ENCODE measurements at places on chromosomes 2 and 18.

DNA sequence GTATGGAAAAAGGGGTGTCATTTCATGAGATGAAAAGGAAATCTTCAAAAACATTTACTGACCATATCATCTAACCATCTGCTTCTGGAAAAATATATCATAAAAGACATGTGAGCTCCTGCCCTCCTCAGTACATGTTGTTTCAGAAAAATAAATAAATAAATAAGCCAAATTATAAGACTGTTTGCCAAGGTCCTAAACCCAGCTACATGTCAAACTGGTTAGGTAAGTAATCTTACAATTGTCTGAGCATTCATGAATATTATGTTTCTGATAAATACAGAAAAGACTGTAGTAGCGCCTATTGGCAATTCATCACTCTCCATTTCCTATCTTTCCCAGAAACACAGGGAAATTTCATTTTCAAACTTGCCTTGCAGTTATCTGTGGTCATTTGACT is 138.9 kb upstream of the SETBP1 start:
- DNase-seq: no peak

GRCh38 chr18:32469691-32470459 is 807 bp downstream of the GAREM1 start:
- peak; percentile 54 for DNase-seq

DNA sequence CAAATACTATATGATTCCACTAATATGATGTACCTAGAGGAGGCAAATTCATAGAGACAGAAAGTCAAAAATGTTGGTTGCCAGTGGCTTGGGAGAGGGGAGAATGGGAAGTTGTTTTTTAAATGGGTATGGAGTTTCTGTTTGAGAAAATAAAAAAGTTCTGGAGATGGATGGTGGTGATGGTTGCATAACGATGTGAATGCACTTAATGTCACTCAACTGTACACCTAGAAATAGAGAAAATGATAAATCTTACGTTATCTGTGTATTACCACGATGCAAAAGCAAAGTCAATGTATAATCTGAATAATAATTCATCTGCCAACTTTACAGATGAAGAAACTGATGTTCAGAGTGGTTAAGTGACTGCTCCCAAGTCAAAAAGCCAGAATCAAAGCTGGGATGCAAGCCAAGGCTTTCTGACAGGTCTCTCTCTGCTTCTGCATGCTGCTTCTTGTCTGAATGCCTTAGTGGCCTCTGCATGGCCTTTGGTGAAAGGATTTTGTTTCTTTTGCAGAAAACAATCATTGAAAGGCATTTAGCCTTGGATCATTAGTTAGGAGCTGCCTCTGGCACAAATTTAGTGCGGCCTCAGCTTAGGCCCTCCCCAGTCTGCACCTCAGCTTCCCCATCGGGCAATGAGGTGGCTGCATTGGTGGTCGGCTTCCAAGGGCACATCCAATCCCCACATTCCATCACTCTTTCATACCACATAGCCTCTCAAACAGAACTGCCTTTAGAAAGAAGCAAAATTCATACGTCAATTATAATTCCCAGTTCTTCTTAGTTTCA is 46.5 kb upstream of the MYCN start:
- DNase-seq: no peak

DNA sequence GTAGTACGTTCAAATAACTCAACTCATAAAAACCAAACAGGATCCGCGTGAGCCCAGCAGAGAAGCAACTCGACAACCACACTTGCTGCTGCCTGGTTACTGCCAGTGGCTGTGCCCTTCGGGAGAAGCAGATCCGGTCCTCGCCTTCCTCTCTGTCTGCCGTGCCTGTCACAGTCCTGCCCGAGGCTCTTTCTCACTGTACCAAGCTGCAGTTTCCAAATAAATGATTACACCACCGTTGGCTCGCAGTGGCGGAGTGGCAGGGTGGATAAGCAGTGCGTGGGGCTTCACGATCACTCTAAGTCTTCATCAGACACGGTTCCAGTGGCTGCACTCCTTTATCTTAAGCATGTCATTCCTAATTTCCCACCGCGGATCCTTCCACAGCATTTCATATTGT is 26.1 kb upstream of the SALL3 start:
- DNase-seq: no peak

DNA sequence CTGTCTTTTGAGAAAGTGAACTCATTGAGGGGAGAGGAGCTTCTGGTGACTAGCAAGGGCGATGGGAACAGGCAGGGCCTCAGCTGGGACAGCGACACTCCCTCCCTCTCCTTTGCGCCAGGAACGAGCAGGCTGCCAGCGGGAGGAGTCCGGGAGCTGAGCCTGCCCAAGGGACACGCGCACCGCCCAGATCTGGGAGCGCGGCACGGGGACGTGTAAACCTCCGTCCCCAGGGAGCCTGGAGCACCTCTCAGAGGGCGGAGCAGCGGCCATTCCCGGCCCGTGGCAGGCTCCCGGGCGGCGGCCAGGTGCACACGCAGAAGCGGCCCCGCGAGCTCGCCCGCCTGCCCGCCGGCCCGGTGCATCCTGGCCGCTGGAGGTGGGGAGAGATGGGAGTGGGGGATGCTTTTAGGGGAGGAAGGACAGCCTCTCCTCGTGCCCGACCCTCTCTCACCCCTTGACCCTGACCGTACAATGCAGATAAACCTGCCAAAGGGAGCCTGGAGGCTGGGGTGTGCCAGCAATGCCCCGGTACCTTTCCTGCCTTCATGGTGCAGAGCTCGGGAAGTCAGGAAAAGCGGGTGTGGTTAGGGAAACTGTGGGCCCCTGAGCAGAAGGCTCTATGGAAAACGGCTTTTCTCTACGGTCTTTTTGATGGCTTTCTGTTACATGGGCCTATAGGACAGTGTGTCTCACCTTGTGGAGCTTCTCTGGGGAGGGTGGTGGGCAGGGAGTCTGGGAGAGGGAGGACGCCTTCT is 2.2 kb downstream of the AQP4 start:
- peak; percentile 51 for DNase-seq

- peak; percentile 99 for DNase-seq
Observed at GRCh38 chr2:118855451-118856279, 8.2 kb upstream of the EN1 start.

- DNase-seq: no peak
Observed at GRCh38 chr2:170578606-170579005, 136.5 kb upstream of the SP5 start.

DNA sequence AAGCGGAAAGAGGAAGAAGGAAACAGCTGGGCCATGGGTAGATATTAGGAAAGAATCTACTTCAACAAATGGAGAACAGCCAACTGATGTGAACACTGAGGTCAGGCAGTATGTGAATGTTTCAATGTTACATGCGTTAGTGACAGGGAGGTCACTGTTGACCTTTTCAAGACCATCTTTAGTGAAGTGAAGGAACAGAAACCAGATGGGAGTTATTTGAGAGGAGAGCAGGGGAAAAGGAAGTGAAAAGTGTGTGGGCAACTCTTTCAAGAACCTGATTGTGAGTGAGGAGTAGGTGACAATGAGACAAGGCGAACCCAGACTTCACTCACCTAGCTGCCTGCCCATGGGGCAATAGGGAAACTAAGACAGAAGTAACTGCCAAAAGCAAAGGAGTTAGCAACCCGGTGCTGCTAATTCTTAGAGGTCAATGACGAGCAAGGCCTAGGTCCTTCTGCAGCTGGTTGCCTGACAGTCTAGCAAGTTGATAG is 67.0 kb downstream of the SP3 start:
- DNase-seq: no peak

DNA sequence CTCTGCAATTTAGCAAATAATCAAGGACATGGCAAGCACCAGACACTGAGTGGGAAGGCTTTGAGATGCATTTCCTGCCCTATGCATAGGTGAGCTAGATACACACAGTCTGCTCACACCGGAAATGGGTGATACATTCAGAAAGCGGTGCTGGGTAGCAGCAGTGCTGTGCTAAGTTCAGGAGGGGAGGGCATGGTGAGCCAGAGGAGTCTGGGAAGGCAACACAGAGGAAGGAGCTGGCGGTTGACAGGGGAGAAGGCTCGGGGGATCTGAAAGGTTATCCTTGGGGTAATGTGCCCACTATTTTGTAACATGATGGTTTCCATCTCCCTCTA is 57.4 kb upstream of the EPAS1 start:
- no peak for DNase-seq

DNA sequence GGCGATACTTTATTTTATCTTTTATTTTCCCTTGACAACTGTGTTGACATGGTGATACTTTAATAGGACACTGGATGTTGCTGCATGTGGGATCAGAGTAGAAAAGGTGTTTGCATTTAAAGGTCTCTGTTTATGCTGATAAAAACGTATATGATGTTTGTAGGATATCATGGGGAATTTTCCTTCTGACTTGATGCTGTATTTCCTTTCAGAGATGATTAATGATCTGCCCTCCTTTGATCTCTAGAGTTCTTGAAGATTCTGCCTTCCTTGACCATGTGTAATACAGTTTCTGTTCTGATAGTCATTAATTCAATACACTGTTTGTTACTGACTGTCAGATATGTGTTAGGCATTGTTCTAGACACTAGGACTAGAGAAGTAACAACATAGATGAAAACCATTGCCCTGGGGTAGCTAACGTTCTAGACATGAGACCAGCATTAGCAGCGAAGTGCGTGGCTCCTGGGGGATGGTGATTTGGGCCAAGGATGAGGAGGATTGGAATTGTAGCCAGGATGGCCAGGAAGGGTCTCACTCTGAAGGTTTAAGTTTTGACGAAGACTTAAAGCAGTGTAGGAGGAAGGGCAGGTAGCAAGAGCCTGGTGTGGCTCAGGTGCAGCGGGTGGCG is 2.8 kb downstream of the ATG4B start:
- DNase-seq: no peak

- DNase-seq: no peak
Observed at GRCh38 chr2:107810734-107811133, 16.0 kb upstream of the RGPD4 start.

- DNase-seq: no peak
Observed at GRCh38 chr2:16031848-16032159, 91.5 kb downstream of the MYCN start.

DNA sequence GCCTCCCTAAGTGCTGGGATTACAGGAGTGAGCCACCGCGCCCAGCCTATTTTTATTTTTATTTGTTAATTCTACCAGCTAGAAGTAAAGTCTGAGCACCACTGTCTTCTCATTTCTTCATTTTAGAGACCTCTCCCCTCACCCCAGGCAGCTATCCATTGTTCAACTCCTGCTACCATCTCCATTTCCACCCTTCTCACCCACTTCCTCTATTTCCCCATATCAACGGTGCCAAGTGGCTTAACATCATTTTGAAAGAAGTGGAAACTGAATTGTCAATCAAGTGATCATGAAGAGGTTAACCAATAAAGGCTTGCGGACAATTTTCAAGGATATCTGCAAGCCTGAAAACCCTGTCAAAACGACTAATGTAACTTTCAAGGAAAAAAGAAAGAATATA is 323.1 kb downstream of the NBAS start:
- DNase-seq: no peak

DNA sequence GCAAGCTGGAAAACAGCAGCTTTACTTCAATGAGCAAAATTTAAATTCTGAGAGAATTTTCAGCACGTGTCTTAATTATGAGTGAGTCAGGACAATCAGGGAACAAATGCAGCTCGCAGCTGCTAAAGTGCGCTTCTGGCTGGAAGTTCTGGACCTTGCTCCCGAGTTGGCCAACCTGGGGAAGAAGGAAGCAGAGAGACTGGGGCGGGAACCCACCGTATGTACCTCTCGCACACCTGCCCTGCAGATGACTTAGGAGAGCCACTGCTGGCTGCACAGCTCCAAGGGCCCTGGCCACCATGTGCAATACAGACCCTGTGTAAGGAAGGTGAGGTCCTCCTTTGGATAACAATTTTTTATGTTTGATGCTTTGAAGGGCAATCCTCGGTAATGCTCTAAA is 42.4 kb downstream of the REEP1 start:
- no peak for DNase-seq

- DNase-seq: no peak
Observed at GRCh38 chr2:199718074-199718473, 132.9 kb downstream of the FTCDNL1 start.

DNA sequence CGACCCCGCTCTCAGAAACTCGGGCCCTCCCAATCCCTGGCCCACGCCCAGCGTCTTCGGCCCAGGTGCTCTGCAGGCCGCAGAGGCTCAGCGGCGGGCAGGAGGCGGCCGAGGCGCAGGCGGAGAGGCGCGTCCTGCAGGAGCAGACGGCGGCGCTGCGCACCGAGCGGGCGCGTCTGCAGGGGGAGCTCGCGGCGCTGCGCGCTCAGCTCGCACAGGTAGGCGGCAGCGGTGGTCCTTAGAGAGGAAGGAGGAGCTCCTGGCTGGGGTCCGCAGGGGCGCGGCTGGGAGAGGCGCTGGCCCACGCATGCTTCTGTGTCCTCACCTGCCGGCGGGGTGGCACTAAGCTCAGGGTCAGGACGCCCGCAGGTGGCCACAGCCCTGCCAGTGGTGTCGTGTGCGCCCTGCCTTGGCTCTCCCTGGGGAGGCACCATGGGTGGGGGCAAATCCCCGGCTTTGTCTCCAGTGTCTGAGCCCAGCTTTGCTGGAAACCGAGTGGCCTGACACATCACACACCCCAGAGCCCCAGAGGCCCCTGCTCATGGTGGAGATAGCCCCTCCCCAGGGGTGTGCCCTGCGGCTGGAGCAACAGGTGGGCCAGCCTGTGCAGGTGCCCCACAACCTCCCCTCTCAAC is 14.9 kb upstream of the SNED1 start:
- peak; percentile 46 for DNase-seq

GRCh38 chr2:149468636-149469035 is 118.9 kb downstream of the MMADHC start:
- no peak for DNase-seq

- DNase-seq: no peak
Observed at GRCh38 chr2:7825591-7826312, 856.1 kb upstream of the ID2 start.

- DNase-seq: no peak
Observed at GRCh38 chr18:79682481-79682880, 2.9 kb downstream of the CTDP1 start.

DNA sequence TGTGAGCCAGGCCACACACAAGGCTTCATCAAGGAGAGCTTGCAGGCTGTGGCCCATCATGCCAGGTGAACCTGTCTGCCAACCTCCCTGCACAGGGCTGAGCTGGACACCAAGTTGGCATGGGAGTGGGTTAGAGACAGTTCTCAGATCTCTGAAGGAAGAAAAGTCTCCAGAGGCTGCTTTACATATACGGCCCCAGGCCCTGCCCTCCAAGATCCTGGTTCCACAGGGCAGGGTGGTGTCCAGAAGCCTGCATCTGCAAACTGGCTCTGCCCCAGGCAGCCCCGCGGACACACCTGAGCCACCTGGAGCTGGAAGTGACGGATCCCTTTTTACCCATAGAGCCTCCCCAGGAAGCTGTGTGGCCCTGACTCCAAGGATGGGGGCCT is 24.2 kb upstream of the HES6 start:
- no peak for DNase-seq

- no peak for DNase-seq
Observed at GRCh38 chr18:58158459-58158858, 114.4 kb downstream of the NEDD4L start.

DNA sequence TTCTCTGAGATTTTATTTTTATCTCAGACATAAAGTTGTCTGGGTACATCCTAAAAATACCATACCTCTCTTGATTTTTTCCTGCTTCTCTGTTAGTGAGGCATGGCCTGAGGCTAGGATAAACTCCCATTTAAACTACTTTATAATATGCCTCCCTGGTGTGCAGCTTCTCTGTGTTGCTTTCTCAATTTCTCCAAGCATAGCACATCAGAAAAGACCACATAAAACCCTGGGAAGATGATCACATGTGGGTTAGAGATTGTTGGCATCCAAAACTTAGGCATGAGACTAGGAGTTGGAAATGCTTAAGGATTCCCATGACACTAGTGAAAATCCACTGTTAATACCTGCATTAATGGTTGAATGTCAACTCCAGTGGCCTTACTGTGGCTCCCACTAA is 254.6 kb downstream of the RND3 start:
- no peak for DNase-seq

GRCh38 chr2:232549655-232550353 is 553 bp downstream of the TIGD1 start:
- no peak for DNase-seq

- no peak for DNase-seq
Observed at GRCh38 chr2:175017618-175018414, 12.6 kb upstream of the CHN1 start.

Data from mesothelial cell of epicardium (in vitro differentiated cells).